ENCODE measurements at places on chromosomes 1 and 21.

DNA sequence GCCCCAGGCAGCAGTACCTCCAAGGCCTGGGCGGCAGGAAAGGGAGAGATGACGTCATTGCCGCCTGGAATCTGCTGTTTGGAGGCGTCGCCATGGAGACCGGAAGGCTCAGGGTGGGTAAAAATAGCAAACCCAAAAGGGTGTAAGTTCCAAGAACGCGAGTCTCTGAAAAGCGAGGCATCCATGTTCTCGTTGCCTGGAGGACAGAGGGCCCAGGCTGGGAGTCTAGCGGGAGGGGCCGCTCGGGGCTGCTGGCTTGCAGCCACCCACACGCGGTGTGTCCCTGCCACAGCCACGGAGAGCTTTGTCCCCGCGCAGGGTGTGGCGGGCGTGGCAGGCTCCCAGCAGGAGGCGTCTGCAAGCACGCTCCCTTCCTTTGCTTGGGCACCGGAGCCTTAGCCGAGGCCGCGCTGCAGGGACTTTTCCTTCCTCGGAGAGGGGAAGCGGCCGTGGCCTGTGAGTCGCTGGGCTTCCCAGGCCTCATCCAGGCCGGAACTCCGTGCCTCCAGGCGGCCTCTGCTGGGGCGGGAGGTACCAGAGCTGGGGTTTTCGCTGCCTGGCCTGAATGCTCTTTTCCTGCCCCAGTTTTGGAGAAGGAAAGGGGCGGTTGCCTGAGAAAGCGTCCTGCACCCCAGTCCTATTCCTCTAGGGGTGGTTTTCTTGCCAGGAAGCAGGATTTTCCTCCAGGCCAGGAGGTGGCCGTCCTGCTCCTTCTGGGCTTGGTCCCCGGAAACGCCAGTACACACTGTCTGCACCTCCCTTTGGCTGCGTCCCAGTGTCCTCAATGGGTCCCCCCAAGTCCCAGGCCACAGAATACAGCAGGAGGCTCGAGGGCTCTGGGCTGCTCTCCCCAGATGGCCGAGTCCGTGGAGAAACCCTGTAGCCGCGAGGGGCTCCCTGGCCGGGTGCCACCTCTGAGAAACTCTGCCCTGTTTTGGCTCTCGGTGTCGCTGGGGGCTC is 15.3 kb upstream of the SKI start:
- peak; percentile 93 for DNase-seq

- peak; percentile 78 for DNase-seq
Measured at GRCh38 chr1:15684468-15685291, 560 bp downstream of the PLEKHM2 start.

DNA sequence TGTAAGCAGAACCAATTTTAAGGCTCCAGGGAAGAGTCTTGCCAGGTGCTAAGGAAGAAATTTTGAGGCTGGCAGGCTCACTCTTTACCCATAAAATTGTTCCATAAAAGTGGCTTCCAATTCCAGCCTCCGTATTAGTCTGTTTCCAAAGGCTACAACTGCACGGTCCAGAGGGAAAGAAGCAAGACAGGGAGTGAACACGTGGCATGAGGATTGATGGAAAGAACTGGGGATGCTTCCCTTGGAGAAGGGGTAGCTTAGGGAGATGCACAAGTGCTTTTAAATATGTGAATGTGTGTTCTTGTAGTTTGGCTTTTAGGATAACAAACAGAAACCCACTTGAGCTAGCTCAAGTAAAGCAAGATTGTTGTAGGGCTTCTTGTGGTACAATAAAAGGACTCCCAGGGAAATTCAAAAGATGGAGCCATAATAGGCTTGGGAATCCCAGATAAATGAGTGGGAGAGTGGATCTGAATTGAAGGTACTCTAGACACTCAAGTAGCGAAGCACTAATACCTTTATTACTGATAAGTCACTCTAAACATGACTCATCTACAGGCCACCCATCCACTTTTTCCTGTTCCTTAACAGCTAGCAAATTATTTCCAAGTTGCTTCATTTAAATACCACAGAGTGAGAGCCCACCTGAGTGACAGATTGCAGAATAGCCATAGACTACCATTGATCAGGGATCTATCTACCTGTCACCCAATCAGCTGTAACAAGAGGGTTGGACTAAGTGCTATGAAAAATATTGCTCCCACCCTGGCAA is 34.8 kb upstream of the NPL start:
- DNase-seq = no peak

- no peak for DNase-seq
Measured at GRCh38 chr1:204125759-204126351, 26.0 kb downstream of the ETNK2 start.

DNA sequence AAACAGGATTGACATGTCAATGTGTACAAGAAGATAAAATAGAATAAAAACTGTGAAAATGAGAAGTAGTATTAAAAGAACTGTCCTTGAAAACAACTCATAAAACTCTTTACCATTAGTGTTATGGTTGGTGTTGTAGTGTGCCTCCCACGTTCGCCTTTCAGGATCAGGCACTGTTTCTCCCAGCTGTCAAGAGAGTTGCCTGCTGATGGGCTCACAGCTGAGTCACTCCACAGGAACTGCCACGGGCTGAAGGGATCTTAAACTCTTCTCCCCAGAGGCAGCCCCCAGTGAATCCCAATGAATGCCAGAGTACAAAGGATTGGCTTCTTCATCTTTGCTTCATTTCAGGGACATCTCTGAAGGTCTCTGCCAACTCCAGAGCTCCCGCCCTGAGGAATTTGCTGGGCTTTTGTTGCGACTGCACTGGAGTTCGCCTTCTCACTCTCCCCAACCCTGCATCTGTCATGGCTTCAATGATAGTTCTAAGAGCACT is 119.6 kb downstream of the ADGRL2 start:
- peak; percentile 35 for DNase-seq

- no peak for DNase-seq
Measured at GRCh38 chr1:82032068-82032467, 231.3 kb downstream of the ADGRL2 start.

DNA sequence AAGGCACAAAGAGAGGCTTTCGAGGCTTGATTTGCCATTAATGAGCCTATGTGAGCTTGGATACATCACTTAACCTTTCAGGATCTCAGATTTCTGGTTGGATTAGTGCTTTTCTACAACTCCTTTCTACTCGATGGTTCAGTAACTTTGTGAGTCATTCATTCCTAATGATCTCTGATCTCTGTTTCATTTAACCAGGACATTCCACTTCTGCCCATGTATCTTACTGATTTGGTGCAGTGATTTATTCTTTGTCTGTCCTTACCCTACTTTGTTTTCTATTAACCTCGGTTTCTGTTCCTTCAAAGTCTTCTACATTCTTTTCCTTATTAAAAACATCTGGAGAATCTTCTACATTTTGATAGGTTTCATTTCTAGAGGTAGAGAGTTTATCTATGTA is 94.6 kb upstream of the ZBTB18 start:
- DNase-seq = no peak

DNA sequence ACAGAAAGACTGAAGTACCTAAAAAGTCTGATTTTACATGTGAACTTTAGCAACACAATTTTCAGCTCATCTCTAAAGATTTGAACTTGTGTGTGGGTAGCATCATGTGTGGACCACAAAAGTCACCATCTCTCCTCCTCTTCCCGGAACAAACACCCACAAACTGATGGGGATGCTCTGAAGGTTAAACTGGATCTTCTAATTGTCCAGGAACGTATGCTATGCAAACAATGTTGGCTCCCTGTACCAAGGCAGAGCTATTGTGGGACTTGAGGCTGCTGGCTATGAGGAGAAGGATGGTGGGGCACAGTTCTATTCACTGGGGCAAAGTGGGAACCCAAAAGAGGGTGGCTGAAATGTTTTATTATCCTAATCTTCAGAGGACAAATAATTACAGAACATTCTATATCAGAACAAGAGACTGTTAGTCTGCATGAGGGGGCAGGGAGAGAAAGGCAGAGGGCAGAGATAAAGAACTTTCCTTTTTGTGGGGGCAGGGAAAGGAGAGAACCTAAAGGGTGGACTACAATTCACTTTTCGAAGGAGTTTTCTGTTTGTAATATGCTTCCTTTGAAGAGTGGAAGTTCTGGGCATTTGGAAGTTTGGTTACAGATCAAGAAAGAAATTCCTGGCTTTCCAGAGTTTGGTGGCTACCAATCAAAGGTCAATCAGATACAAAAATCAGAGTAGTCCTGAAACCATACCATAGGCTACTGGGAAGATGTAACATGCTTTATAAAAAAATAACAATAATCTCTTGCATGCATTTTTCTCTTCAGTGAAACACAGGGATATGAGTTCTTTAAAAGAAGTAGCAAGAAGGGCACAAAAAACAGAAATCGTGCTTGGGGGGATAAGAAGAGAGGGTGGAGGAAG is 62.9 kb downstream of the GADD45A start:
- DNase-seq = no peak

- DNase-seq = no peak
Measured at GRCh38 chr1:194288238-194288637, 1101.8 kb upstream of the B3GALT2 start.

GRCh38 chr1:100164216-100164615 is 13.8 kb downstream of the LRRC39 start:
- no peak for DNase-seq

DNA sequence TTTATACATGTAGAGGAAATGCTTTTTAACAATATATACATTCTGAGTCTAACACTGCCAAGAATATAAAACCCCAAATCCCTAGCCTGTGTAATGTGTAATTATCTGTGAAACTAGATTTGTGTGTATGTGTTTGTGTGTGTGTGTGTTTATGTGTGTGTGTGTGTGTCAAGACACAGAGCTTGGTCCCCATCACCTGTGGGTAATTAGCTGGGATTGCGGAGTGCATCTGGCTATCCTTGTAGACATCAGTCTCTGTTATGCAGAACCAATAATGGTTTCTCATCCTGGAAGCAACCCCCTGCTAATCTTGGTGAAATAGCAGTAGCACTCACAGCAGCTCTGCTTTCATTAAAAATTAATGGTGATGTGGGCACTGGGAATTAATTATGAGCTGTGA is 26.3 kb upstream of the ST6GALNAC3 start:
- no peak for DNase-seq

- no peak for DNase-seq
Measured at GRCh38 chr1:208134491-208134890, 109.7 kb downstream of the PLXNA2 start.

GRCh38 chr1:67227196-67227595 is 60.9 kb downstream of the IL23R start:
- DNase-seq = no peak

DNA sequence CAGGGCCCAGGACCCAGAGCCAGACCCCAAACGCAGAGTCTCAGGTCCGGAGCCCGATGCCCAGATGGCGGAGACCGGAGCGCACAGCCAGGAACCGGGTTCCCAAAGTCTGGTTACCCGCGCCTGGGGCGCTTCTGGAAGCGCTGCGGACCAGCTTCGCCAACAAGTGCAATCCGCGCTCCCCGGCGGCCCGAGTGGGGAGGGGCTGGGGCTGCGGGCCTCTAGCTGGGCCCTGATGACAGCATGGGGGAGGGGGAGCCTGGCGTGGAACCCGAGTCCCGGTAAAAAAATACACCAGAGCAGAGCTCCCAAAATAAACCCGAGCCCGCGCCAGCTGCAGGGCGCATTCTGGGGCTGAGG is 494 bp downstream of the NT5C1A start:
- DNase-seq = peak; percentile 26
